ENCODE measurements at places on chromosomes 3 and 15.

- DNase-seq = no peak
Measured at GRCh38 chr3:12896063-12896985, 55.0 kb upstream of the RPL32 start.

- DNase-seq = no peak
Measured at GRCh38 chr3:47251689-47252088, 30.9 kb downstream of the KIF9 start.

- DNase-seq = no peak
Measured at GRCh38 chr3:30169487-30169886, 436.9 kb upstream of the TGFBR2 start.

DNA sequence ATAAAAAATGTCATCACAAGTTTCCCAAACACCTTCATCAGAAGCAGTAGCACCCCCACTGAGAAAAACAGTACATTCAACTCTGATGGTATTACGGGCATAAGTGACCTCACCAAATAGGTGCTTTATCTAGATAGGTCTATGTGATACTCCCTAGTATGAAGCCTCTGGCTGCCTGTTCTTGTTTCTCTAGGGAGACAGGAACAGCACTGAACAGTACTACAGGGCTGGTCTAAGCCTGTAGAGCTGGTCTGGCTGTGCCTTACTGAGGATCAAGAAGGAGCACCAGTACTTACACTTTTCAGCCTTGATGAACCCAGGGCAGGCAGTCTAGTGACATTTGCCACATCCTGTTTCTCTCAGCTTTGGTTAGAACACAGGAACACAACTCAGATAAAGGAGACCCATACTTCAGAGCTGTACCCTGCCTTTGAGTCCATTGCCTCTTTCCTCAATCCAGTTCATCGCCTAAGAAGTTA, 35.9 kb downstream of the OXNAD1 start:
- DNase-seq = no peak

DNA sequence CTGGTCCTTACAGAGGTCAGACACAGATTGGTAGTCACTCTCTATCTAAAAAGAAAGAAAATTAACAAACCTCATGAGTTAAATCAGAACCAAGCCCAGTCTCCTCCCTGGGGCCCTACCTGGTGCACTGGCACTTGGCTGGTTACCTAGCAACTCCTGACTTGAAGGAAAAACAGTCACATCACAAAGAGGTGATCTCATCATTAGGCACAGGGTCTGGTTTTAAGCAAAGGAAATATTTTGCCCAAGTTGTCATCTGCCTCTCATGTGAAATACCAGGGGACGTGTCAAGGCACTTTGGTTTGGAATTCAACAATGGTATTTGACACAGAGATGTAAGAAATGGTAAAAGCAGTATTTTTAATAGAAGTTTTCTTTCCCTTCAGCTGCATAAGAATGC, 47.7 kb upstream of the FMN1 start:
- DNase-seq = no peak

DNA sequence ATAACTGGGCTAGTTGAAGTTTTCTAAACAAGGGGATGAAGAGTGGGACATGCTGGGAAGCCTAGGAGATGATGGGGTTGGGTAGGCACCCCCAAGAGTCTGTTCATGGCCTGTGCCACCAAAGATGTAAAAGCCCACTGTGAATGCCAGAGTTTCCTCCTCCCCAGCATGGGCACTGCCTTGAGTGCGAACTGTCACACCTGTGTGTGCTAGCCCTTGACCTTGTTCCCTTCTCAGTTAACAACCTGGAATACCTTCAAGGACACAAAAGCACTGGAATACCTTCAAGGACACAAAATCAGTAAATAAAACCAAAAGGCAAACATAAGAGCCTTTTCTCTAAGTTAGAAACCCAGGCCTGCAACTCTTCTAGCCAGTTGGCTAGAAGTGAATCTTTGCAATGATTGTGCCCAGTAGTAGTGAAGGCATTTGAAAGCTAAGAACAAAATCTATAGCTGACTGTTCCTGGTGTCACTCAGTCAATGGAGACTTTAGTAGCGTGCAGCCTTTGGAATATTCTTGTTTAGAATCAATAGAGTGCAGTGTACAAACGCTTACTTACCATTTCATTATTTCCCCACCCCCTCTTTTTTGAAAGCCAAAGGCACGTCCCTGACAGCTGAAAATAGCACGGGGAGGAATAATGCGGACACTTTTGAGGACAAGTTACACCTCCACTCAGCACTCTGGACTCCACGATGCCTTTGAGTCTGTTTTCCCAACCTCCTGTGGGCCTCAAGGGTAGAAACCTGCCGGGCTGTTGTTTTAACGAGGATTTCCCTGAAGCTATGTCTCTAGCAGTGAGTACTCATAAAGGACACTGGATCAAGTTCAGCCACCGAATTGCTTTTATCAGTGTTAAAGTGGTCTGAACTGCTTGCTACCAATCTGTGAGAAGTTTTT, 24.2 kb downstream of the PSMD6 start:
- DNase-seq = no peak

- DNase-seq = no peak
Measured at GRCh38 chr3:44041726-44042125, 200.0 kb upstream of the TOPAZ1 start.

DNA sequence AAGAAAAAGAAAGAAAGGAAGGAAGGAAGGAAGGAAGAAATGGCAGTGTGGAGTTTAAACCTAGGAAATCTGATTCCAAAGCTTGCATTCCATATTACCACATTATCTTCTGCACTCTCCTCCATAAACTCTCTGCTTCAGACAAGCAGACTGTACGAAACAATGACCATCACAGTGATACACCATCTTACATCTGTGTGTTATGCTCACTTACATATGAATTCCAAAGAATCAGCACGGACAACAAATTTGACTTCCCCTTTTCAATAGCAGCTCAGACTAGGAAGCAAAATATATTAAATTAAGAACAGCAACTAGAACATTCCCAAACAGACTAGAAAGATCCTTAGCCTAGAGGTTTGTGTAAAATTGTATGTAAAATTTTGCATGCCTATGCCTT, 18.0 kb upstream of the PPM1L start:
- no peak for DNase-seq

DNA sequence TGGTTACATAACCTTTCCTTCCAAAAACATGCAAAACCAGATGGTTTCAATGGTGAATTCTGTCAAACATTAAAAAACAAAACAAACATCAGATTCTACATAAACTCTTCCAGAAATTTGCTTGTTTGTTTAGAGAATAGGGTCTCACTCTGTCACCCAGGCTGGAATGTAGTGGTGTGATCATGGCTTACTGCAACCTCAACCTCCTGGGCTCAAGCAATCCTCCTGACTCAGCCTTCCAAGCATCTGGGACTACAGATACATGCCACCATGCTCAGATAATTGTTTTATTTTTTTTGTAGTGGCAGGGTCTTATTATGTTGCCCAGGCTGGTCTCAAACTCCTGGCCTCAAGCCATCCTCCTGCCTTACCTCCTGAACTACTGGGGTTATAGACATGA, 36.1 kb downstream of the FBXL2 start:
- no peak for DNase-seq

DNA sequence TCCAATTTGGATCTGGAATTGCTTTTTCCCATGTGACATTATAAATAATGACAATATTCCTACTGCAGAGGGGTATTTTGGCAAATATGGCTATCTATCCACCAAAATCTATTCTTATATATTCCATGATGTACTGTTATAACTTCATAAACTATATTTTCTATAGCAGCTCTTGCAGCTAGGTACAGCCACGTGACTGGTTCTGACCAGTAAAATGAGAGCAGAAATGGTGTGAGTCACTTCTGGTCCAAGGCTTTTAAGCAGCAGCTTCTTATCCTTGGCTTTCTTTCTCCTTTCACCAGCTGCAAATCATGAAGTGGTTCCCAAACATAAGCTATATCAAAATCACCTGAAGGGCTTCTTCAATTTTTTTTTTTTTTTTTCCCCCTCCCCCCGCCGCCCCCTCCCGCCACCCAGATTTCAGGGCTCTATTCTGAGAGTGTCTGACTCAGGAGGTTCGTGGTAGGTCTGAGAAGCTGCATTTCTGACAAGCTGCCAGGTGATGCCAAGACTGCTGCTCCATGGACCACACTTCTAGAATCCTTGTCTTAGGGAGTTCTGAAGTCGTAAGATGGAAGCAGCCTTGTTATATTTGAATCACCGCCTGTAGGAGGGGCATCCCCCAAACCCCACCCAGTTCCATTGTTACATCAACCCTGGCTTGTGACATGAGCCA, 357.5 kb downstream of the CHST2 start:
- no peak for DNase-seq

GRCh38 chr3:58564456-58565160, 12.6 kb downstream of the FAM107A start:
- no peak for DNase-seq

- no peak for DNase-seq
Measured at GRCh38 chr15:60392601-60392985, 5.2 kb downstream of the ANXA2 start.

DNA sequence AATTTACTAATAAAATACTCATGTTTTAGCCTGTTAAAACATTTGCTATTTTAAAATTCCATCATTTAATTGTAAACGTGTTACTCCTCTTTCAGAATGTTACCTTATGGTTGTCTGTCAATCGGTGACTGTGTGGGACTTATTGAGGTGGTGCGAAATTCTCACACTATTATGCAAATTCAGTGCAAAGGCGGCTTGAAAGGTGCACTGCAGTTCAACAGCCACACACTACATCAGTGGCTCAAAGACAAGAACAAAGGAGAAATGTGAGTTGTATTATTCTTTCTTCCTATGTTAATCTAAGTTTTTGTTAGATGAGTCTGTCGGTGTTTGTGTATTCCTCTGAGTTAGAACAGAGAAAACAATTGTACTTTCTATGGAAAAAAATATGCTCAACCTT, 21.7 kb downstream of the KCNMB3 start:
- no peak for DNase-seq

DNA sequence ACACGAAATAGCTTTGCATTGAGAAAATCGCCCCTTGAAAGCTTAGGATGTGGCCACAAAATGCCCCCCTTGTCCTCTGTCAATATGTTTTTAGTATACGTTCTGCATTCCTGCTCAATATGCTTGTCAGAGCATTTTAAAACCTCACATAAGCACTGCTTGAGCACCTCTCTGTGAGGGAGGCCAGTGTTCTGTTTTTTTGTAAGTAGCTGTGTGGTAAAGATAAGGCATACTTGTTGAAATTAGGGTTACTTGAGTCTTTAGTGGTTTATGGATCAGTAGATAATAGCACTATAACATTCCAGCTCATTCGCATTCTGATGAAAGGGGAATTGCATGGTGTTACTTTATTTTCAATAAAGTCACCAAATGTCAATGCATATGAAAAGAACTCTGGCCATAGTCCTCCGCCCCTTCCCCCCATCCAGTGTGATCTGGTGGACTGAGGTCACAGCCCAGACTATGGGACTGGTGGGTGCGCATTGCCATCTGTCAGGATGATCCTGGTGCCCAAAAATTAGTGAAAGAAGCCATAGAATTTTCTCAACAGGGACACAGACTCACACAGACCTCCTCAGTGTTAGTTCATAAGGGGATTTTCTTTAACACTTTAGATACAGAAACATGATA, 33.1 kb downstream of the IL1RAP start:
- DNase-seq = no peak

GRCh38 chr15:57647791-57648130, 56.1 kb downstream of the MYZAP start:
- no peak for DNase-seq

DNA sequence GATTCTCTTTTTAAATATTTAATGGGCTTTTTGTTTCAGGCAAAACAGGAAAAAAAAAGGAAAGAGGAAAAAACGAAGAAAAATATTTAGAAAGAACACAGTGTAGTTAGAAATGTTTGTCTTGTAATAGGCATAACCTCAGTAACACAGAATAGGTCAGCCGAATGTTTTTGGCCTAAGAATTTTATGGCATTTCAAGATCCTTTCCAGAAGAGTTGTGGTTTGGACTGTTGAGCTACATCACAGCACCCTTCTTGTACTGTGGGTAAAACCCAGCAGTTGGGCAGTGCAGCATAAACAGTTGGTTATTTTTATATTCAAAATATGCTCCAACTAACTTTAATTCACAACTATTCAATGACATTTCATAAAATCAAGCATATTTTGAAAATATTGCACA, 474.4 kb upstream of the AGTR1 start:
- no peak for DNase-seq

GRCh38 chr3:168951884-168952283, 711.6 kb downstream of the MECOM start:
- DNase-seq = no peak

DNA sequence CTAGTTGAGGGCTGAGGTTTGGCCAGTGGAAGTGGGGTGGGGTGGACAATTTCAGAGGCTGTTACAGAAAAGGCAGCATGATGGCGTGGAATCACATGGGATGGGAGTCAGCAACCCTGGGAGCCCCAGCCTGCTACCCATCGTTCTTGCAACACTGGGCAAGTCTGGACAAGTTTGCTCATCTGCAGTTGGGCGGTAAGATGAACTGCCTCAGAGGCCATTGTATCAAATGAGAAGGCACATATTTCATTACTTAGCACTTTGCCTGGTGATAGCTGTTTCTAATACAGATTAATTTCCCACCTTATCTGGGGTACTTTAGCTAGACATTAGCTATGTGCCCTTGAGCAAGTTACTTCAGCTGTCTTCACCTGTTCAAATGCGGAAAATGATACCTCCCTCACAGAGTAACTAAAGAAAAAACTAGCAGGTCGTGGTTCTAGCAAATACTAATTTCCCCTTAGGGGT, 248.9 kb downstream of the THSD4 start:
- DNase-seq = no peak

DNA sequence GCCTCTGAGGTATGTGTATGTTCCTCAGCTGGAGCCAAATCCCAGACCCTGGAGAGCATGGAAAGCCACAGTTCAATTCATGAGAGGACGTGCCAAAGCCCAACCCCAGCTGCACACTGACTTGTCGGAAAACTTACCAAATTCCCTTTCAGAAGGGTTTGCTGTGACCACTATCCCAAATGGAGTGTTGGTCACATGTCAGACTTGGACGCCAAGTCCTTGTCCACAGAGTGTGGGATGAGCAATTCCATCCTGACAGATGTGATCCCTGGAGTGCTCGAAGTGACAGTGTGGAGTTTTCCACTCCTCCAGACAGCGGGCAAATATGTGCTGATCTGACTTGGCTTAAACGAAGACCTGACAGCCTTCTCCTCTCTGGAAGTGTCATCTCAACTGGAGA, 71.2 kb downstream of the RORA start:
- no peak for DNase-seq

DNA sequence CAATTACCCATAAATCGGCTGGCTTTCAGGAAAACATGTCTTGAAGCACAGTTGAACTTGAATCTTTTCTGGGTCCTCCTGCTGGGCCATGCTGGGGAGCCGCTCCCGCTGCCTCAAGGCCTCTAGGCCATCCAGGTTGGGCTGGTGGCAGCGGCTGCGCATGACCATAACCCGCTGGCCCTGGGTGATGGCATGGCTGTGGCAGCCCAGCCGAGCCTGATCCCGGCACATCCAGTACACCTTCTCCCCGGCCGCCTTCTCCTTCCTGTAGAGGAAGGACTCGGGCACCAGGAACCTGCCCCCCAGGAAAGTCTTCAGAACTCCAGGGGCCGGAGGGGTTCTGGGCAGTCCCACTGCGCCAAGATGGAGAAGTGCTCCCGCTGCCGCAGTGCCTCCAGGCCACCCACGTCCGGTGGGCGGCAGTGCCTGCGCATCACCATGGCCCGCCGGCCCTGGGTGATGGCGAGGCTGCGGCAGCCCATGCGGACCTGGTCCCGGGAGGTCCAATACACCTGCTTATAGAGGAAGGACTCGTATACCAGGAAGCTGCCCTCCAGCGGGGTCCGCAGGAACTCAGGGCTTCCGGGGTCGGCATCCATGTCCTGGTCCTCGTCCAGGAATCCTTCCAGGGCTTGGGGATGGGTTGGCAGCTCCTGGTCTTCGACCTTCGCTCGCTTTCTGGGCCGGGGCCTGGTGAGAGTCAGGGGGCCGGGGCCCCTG, 84.3 kb upstream of the FXR1 start:
- no peak for DNase-seq

- no peak for DNase-seq
Measured at GRCh38 chr3:43034911-43035310, 55.8 kb downstream of the GASK1A start.
